ENCODE measurements at places on chromosomes 16 and 17.
A peak's percentile ranks its signal among the peaks of the same experiment; 100 is the strongest.

DNA sequence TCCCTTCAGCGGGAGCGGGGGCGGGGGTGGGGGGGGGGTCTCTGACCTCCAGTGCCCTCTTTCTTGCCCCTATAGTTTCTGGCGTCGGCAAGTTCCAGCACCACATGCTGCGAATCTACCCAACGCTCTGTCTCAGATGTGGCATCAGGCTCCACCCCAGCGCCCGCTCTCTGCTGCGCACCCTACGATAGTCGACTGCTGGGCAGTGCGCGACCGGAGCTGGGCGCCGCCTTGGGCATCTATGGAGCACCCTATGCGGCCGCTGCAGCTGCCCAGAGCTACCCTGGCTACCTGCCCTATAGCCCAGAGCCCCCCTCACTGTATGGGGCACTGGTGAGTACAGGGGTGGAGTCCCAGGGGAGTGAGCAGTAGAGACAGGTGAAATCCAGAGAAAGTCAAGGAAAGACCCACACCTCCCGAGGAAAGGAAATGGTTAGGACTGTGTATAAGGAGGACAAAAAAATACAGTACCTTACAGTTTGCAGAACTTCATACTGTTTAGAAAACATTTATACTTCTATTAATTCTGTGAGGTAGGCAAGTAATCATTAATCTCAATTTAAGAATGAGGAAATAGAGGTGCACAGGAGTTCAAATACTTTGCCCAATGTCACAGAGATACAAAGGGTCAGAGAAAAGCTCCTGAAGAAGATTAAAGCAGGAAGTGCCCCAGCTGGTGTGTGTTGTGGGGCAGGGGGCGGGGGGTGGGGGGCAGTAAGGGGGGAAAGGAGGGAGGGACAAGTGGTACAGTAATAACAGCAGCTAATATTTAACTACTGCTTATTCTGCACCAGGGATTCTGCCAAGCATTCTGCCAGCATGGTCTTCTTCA, 2.5 kb downstream of the IRX6 start:
- DNase-seq = no peak

- peak; percentile 89 for DNase-seq
These were observed at the start of the genes ACADVL and DLG4 for GRCh38 chr17:7219812-7220592. TSS of gene ACADVL (plus strand) at chr17:7219938. CDS start at chr17:7219985, 47 bp downstream. TSS of gene DLG4 (minus strand) at chr17:7219836.

- DNase-seq = no peak
These were observed 38.2 kb upstream of the NUDT7 start for GRCh38 chr16:77684181-77684526.

GRCh38 chr16:83113811-83114210, 487.0 kb downstream of the CDH13 start:
- no peak for DNase-seq

GRCh38 chr16:3857189-3858043, 23.1 kb downstream of the CREBBP start:
- DNase-seq = no peak

DNA sequence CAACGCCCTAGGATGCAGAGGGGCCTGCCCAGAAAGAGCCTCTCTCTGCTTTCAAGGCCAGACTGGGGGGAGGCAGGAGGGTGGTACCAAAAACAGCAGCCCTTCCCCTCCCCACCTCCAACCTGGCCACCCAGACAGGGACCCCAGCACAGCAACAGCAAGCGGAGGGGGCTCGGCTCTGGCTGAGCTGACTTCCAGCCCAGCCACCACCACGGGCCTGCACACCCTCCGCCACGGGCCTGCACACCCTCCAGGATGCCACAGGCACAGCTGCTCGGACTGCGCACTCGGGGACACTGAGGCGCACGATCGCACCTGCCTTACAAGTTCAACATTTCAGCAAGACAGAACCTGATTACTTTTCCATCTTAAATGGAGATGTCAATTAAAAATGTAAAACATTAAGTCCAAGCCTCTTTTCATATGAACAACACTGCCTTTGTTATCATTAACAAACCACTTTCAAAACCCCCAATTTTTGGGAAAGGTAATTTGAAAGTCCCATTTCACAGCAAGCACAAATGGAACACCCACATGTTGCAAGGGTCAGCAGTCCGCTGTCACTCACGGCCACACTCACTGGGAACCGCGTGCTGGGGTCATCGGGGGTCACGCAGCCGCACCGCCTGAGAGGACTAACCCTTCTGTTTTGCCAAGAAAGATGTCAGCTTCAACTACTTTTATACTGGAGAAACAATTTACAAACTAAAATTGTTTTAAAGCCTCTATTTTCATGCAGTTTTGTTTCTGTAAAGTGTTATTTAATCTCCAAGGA, 76.4 kb downstream of the ANKRD11 start:
- DNase-seq = no peak

GRCh38 chr17:13806092-13806491, 204.4 kb upstream of the HS3ST3A1 start:
- DNase-seq = no peak

DNA sequence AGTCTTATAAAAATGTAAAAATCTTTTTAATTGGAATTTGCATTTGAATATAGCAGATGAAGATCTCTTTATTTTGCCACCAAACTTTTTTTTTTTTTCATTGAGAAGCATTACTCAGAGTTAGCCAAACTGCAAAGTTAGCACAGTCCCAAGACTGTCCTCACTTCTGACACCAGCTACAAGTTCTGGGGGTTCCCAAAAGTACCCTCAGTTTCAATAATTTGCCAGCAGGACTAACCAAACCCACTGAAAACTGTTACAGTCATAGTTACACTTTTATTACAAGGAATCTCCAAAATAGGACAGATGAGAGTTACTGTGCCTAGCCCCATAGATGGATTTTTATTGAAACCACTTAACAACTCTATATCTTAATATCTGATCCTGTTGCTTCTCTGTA, 144.1 kb downstream of the CHD9 start:
- no peak for DNase-seq

GRCh38 chr17:45946841-45947256, 52.2 kb upstream of the STH start:
- no peak for DNase-seq

DNA sequence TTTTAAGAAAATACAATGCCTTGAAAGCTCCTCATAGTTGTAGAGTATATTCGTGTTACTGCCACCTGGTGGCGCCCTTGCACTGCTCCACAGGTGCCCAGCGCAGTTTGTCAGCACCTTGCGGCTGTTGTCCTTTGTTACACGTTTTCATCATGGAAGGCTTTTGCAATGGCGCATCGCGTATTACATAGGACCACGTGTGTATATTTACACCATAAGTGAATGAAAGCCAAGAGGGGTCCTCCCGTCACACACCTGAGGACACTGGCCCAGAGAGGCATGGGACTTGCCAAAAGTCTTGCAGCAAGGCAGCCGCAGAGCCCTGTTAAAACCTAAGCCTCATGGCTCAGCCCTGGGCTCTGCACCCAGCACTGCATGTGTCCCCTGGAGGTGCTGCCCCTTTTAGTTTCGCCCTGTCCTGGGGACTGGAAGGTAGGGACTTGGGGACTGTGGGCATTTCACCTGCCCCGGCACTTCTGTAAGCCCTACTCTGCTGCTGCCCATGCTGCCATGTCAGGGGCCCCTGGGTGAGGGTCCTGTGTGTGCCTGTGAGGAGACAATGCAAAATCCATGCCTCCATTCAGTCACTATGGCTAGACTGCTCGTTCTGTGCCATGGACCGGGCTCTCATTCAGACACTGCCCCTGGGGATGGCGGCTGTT, 24.3 kb downstream of the POLR3E start:
- DNase-seq = peak; percentile 79

GRCh38 chr16:51763072-51763661, 612.1 kb upstream of the SALL1 start:
- DNase-seq = no peak

DNA sequence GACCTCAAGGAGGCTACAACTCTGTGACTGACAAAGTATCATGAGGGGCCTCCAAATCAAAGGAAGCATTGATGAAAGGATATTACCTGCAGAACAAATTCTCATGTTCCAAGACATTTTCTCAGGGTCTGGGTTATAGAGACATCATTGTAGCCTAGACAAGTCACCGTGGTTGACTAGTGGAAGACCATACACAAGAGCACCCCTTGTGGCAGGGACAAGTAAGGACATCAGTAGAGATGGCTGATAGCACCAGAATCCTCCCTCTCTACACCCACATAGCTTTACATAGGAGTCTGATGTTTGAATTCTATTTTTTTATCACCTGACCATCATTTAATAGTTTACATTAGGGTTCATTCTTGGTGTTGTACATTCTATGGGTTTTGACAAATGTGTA, 32.5 kb upstream of the CDH8 start:
- peak; percentile 12 for DNase-seq

DNA sequence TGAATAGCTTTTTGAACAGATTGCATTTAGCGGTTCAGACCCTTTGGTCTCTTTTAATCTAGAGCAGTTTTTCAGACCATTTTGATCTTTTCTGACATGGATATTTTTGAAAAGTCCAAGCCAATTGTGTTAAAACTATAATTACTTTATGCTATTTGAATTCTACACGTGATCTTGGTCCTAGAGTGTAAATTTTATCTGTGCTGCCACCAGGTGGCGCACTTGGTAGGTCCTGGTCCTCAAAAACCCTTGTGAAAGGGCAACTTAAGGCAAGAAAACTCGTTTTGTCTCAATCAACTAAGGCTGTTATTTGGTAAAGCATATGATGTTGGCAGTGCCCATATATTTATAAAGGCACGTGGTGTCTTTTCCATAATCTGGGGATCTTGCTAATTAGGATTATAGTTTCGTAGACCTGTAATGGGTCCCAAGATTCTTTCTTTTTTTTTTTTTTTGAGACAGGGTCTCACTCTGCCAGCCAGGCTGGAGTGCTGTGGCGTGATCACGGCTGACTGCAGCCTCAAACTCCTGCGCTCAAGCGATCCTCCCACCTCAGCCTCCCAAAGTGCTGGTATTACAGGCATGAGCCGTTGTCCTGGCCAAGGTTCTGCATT, 43.9 kb upstream of the TEX2 start:
- peak; percentile 60 for DNase-seq

DNA sequence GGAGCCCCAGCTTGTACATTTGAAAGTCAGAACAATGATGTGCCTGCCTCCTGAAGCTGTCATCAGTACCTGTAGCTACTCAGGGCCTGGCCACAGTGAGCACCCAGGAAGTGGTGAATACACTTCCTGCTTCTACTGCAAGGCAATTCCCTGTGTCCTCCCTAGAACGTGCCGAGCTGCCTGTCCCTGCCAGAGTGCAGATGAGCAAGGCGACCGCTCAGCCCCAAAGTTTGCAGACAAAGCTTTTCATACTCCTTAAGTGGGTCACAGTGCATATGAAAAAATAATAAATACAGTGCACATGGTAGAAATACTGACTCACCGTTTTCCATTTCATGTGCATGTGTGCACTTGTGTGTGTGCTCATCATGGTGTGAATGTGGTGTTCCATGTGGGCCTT, 77.3 kb downstream of the MPRIP start:
- DNase-seq = no peak

GRCh38 chr17:33803199-33803685, 451.8 kb upstream of the CCL2 start:
- no peak for DNase-seq

DNA sequence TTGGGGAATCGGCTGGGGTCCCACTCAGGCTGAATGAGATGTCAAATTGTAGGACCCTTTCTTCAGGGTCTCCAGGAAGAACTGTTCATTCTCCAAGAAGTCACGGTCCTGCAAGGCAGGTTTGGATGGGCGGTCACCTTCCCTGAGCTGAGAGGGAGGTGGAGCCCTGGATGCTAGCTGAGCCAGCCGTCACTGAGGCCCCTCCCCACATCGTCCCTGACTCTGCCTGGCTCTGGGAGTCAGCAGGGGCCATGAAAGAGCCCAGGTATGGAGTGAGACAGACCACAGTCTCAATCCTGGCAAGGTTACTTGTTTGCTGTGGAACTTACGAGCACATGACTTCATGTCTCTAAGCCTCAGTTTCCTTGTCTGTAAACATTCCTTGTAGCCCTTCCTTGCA, 6.0 kb upstream of the MRPL38 start:
- no peak for DNase-seq

DNA sequence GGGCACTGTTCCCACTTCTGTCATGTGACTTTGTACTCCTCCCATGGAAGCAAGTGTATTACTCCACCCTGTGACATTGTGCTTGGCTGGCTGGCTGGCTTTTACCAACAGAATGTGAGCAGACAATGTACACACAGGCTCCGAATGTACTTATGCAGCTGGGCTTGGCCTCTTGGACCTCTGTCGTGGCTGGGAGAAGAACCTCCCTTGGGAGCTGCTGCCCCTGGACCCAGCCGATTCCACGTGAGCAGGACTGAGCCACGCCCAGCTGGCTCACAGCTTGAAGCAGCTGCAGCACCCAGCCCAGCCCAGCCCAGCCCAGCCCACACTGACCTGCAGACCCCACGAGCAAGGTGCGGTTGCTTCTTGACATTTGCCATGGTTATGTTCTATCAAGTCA, 177.5 kb downstream of the RBFOX3 start:
- DNase-seq = no peak

DNA sequence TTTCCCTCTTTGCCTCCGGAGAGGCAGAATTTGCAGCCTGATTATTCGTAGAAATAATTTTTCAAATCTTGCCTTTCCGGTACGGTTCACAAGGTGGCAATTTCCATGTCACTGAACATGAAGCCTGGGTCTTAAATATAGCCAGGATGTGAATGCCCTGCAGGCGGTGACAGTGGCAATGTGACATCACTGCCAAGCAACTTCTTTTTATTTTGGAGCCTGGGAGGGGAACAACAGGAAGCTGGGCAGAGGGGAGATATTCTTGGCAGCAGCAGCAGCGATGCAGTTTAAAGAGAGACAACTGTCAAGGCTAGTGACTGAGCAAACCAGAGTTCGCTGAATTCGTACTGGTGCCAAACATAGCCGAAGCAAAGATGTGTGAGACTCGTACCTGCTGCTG, 171.1 kb downstream of the SNX29 start:
- no peak for DNase-seq

DNA sequence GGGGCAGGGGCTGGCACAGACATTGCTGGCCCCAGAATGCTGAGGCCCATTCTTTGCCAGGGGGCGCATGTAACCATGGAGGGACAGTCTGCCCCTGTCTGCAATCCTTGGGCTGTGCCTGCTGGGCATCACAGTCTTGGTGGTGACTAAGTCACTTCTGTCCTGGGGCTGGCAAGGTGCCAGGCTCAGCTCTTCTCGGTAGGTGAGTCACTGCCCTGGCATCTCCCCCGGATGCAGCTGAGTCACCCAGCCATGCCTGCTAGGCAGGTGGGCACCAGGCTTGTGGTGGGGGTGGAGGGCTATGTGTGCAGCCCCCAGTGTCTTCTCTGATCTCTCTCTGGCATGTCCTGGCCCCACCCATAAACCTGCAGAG, 5.6 kb downstream of the RARA start:
- DNase-seq = no peak
